ENCODE measurements at places on chromosomes 16 and 17.

GRCh38 chr16:2770057-2770951 lies 6.8 kb downstream of the ELOB start:
- DNase-seq: no peak

- DNase-seq: no peak
Observed at GRCh38 chr17:32523827-32524552, 37.2 kb downstream of the CDK5R1 start.

- no peak for DNase-seq
Observed at GRCh38 chr16:52549011-52549692, 2.2 kb upstream of the TOX3 start.

DNA sequence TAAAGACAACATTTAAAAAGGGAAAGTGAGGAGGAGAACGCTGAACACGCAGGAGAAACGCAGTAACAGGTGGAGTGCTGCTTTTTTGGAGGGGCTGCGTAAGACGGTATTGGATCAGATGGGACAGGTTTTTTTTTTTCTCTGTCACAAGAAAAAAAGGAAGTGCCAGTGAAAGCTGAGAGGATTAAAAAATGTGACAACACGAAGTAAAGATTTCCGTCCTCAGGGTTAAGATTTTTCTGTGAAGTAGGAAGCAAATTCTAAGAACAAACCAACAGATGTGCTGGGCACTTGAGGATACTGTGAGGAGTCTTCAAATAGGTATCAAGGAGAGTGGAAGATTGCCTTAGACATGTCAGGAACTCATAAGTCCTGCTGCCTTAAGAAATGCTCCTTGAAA lies 5.8 kb upstream of the ABCA9 start:
- no peak for DNase-seq

- peak; percentile 50 for DNase-seq
Observed at GRCh38 chr17:28950017-28950751, 1.1 kb downstream of the PHF12 start.

- DNase-seq: no peak
Observed at GRCh38 chr17:4179071-4179470, 36.1 kb downstream of the CYB5D2 start.

- DNase-seq: no peak
Observed at GRCh38 chr17:27323538-27324215, 29.8 kb downstream of the WSB1 start.

GRCh38 chr17:45123930-45124796 lies 8.2 kb downstream of the PLCD3 start:
- peak; percentile 18 for DNase-seq

DNA sequence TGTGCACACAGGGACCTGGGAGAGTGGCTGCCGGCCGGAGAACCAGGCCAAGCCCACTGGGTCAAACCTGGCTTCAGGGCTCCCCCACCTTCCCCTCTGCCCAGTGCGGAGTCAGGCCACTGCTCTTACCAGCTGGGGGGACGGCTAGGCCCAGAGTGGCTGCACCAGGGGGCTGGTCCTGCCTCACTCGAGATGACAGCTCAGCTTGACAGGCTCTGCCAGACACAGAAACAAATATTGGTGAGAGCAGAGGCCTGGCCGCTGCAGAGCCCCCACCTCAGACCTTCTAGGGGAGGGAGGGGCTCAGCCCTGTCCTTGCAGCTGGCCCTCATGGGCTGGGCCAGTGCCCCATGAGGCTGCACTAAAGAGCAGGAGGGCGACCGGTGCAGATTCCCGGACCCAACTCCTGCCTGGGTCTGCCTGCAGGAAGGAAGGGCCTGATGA lies 4.5 kb downstream of the NUDT16L1 start:
- no peak for DNase-seq

- DNase-seq: no peak
Observed at GRCh38 chr17:9833922-9834321, 8.2 kb downstream of the GLP2R start.

- no peak for DNase-seq
Observed at GRCh38 chr16:54657709-54658102, 273.0 kb upstream of the IRX5 start.

- no peak for DNase-seq
Observed at GRCh38 chr17:5536866-5537650, 47.3 kb downstream of the NLRP1 start.

- no peak for DNase-seq
Observed at GRCh38 chr17:9120471-9120870, 99.2 kb downstream of the NTN1 start.

GRCh38 chr16:23640615-23640930 lies 537 bp downstream of the PALB2 start:
- no peak for DNase-seq

GRCh38 chr16:23667355-23667659 lies 11.4 kb upstream of the PLK1 start:
- DNase-seq: no peak

DNA sequence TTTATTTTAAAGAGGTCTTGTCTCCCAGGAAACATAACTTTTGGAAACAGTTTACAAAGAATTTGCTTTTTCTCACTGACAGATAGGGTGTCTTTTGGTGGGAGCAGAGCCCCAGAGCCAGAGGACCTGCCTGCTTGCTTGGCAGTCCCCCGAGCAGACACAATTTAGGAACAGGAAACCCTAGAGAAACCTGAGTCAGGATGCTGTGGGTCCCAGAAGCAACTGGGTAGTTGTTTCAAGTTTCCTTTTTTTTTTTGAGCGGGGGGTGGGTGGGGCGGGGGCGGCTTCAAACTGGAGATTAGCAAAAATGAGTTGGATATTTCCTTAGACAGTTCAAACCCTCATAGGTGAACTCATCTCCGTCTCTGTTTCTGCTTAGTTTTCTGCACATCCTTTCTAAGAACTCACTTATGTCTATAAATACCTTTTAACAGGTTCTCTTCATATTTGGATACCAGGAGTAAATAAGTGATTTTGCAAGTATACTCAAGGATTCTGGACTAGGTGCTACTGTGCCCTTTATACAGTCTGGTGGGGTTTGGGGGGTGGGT lies 135.1 kb downstream of the PRKCA start:
- no peak for DNase-seq

DNA sequence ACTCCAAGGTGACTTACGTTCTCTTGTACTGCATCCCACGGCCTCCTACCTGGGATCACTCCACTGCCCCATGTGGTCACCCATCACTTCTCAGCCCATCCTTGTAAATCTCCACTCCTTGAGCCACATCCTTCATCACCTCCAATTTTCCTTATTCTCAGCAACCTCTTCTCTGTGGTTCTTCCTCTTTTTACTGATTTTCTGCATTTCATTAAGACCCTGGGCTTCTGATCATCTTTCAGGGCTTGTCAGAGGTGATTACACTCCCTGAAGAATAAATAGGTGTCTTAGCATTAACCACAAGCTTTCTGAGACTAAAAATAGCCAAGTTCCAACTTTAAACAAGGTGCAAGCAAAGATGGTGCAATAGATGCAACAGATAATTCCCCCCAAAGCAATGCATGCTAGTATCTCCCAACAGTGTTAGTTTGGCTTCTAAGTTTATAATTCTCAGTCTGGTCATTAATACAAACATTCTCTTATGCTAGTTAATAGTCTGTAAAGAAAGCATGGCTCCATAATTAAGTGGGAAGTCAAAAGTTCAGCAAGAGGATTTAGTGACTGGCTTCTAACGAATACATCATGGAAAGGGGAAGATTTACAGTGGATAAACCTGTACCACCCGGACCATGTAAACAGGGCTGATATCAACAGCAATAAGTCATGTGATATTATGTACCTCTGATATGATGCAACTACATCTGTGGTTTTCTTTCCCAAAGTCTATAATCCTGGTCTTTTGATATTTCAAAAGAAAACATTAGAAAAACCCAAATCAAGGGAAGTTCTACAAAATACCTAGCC lies 47.4 kb upstream of the FOXJ1 start:
- DNase-seq: no peak

- DNase-seq: no peak
Observed at GRCh38 chr16:17360693-17361122, 110.1 kb downstream of the XYLT1 start.

DNA sequence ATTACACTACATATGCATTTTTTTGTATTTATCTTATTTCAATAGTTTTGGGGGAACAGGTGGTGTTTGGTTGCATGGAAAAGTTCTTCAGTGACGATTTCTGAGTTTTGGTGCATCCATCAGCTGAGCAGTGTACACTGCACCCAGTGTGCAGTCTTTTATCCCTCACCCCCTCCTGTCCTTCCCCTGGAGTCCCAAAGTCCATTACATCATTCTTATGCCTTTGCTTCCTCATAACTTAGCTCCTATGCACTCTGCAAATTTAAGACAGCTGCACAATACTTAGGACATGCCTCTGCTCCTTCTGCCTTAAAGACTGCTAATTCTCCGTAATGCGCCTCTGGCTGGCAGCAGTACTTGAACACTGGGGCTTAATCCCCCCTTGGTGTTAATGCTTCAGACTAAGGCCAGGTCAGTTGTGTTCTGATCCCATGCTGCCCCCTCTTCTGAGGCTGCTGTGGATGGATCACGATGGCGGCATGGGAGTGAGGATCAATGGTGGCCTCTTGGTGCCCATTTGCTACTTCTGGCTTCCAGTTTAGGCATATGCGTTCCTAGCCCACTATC lies 146.2 kb downstream of the PARN start:
- no peak for DNase-seq

- DNase-seq: no peak
Observed at GRCh38 chr17:7024402-7024785, 1.5 kb downstream of the BCL6B start.

GRCh38 chr17:37089956-37090355 lies 141.2 kb downstream of the AATF start:
- no peak for DNase-seq

DNA sequence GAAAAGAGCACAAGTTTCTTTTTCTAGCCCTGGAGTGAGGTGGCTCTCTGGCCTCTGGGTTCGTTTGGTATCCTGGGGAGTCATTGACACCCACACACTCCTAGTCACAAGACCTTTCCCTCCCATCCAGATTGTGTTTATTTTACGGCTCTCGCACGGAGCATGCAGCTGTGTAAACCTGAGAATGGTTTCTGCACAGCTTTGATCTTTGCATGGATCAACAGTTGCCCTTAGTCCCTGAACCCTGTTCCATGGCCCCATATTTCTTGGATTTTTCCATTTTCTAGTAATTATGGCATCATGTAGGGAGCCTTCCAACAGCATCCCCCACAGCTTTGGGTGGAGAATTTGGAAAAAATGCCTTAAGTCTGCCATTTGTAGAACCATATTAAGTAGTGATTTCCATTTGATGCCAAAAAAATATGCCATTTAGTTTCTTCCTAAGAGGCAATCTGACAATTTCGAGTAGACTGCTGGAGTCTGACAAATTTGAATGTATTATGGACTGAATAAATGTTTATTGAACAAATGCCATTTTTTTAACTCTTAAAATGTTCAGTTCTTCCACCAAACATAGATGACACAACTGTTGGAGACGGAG lies 197.7 kb downstream of the WWOX start:
- DNase-seq: no peak

GRCh38 chr17:77914385-77915254 lies 43.9 kb upstream of the TNRC6C start:
- no peak for DNase-seq

GRCh38 chr17:77374170-77374936 lies 233.6 kb downstream of the SEC14L1 start:
- peak; percentile 36 for DNase-seq

- DNase-seq: no peak
Observed at GRCh38 chr16:66926961-66927436, 1.7 kb upstream of the RRAD start.

- no peak for DNase-seq
Observed at GRCh38 chr17:39339272-39339671, 62.2 kb downstream of the FBXL20 start.

DNA sequence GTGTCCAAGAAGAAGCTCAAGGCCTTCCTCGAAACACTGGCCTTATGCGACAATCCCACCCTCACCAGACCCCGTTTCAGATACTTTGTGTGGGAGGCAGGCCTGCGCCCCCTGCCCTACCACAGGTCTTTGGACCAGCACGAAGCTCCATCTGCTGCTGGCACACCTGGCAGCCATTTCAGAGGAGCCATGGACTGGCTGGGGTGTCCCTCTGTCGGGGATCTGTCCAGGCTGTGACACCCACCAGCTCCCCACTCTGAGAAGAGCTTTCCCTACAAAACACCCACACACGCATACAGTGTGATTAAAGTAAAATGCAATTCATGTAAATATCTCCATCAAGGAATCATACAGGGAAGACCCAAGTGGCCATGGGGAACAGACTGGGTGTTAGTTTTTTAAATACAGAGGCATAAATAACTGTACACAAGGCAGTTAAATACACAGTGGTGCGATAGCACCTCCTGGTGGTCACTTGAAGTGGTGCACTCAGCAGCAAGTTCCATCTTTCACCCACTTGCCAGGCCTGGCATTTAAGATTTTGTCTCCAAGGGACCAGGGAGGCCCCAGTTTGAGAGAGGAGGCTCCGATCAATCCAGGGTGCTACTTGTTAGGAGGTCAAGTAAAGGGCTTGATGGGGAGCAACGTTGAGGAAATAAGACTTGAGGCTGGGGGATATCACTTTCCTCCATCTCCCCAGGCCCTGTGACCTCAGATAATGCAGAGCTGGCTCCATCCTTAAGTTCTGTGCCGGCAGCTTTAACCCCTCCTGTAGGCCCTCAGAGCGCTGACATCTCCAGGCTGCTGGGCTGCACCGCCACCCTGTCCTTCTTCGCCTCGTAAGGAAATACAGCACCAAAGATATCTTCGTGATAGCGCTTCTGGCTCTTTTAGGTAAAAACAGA lies 43.6 kb downstream of the NOS2 start:
- peak; percentile 8 for DNase-seq

DNA sequence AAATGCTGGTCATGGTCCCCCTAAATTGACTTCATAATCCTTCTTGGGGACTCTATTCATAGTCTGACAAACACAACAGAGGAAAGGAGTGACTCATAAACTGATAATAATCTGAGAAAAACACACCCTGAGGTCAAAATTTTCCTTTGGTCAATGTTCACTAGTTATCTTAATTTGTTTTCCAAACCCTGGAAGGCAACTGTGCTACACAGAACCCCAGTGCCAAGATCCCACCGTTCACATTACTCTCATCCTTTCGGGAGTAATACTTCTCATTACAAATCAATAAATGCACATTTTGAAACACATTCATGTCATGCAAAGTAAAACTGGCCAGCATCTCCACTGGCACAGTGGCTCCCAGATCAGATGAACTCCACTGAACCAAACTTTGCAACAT lies 23.2 kb downstream of the COIL start:
- DNase-seq: no peak
